ENCODE measurements at places on chromosomes 6 and 20.

DNA sequence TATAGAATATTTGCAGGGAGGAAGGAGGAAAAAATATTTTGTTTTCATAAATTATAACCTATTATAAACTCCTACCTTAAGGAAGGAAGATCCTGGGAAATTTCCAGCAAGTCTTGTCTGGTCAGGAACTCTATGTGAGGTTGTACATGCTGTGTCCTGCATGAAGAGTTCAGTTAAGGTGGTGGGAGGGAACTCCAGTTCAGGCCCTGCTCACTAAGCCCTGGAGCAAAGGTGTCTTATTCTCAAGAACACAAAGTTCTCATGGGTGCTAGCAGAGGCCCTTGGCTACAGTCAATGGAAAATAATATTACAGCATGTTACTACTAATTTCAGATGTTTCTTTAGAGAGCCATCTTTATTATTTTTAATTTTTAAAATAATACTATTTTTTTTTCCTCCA lies 3.8 kb upstream of the OGFRL1 start:
- DNase-seq: no peak

GRCh38 chr6:133894795-133895358 lies 6.0 kb downstream of the TCF21 start:
- no peak for DNase-seq

- DNase-seq: peak; percentile 29
These were observed 109.3 kb downstream of the IPCEF1 start for GRCh38 chr6:154247119-154247861.

- no peak for DNase-seq
These were observed 52.5 kb downstream of the HIVEP2 start for GRCh38 chr6:142892254-142893021.

DNA sequence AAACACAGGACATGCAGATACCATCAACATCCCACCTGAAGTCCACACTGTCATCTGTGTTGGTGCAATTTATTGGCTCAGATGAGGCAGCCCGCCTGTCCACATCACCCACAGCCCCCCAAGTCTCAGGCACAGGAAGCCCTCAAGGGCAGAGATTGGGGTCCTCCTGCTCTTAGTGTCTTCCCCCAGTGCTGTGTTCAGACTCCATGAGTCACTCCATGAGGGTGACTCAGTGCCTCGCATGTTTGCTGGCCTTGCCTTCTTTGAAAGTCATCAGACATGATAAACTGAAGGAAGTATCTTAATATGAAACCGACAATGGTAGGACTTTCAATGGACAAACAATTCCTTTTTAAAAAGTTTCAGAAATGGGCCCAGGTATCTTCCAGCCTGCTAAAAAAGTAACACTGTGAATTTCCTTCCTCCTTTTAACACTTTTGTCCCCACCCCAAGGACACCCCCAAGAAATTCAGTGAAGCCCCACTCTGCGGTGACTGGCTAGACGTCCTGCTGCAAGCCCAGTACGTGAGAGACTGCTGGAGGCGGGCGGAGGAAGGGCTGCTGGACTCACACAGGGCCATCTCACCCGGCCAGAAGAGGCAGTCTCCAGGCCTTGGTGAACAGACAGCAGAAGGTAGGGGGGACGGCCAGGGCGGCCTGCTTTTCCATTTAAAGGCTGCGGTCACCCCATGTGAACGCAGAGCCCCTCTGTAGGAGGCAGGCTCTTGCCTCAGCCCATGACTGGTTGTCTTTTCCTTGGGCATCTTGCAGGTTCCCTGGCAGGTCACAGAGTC lies 43.0 kb upstream of the KCNK16 start:
- DNase-seq: no peak

DNA sequence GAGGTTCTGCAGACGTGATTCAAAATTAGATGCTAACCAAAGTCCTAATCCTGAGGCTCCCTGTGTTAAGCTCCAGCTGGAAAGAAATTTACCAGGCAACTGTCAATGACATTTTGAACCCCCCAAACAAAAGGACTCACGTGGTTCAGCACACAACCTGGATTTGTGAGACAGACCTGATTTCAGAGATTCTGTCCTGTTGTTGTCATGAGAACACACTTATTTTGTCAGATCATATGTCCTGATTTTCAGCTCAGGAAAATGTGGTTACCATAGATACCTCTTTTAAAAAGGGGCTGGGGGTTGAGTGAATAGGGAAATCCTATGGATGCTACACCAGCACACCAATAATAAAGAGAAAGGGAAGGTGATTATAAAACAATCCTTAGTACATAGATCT lies 61.6 kb downstream of the MTFR2 start:
- DNase-seq: no peak

- no peak for DNase-seq
These were observed 448.8 kb upstream of the CITED2 start for GRCh38 chr6:139823099-139823807.

- DNase-seq: no peak
These were observed 44.5 kb upstream of the LAMA4 start for GRCh38 chr6:112298816-112299281.

DNA sequence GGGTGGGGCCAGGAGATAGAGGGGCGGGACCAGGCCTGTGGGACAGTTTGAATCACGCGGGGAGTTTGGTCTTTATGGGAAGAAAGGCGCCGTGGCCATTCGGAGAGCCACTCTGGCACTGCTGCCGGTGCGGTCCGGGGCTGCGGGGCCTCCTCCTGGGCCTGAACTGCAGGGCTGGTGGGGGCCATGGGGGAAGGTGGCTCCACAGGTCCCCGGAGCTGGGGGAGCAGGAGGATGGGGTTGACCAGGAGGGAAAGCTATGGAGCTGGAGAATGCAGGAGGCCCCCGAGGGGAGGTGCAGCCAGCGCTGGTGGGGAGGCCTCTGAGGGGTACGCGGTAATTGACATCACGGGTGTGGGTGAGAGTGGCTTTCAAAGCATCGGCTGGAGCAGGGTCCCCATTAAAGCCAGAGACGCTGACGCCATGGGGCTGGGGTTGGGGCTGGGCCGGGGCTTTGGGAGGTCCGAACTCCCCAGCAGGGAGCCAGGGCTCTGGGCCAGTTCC lies 1.8 kb upstream of the BHLHE23 start:
- DNase-seq: no peak

- DNase-seq: no peak
These were observed 16.4 kb upstream of the SLC22A2 start for GRCh38 chr6:160274871-160275510.

DNA sequence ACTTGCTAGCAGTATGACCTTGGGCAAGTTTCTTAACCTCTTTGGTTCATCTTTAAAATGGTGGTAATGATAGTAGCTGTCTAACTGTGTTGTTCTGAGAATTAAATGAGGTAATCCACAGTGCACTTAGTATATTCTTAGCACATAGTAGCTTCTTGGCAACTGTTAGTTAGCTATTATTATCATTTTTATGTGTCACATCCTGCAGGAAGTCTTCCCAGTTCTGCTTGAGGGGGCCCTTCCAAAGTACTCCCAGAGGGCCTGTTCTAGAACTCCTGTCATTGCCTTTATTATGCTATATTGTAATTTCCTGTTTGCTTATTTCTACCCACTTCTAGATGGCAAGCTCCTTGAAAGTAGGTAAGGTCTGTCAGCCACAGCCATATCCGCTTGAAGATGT lies 30.6 kb downstream of the ANKS1A start:
- DNase-seq: no peak

GRCh38 chr6:111990214-111990613 lies 63.7 kb upstream of the CCN6 start:
- DNase-seq: no peak

GRCh38 chr6:142790257-142790656 lies 154.7 kb downstream of the HIVEP2 start:
- DNase-seq: no peak

DNA sequence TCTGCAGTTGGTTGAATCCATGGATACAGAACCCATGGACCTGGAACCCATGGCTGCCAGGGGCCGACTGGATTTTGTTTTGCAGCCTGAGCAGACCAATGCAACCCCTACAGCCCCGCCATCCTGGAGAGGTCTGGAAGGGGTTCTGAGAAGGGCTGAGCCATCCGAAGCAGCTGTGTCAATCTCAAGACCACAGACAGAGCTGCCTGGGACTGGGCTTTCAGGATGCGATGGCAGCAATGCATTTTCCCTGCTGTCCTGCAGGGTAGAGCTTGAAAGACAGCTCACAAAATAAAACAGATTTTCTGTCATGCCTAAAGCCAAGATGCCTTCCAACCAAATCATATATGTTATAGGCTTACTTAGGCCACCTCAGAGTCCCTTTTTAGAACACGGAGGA lies 125.8 kb upstream of the NXT1 start:
- no peak for DNase-seq

DNA sequence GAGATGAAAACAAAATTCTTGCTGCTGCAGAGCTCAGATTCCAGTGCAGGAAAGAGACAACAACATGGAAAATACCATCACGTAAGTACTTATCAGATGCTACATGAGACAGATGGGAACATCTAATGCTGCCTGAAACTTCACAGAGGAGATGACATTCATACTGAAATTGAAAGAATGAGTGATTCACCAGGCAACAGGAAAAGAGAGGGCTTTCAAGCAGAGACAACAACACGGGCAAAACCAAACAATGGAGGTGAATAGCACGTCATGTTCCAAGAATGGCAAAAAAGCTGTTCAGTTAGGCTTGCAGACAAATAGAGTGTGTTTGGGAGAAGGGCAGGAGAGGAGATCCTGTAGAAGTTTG lies 39.3 kb downstream of the GTF2H5 start:
- DNase-seq: no peak

- DNase-seq: no peak
These were observed 57.4 kb upstream of the BMP2 start for GRCh38 chr20:6709910-6710595.

GRCh38 chr20:54083459-54083858 lies 13.1 kb upstream of the BCAS1 start:
- peak; percentile 28 for DNase-seq

GRCh38 chr6:112802144-112802543 lies 455.0 kb downstream of the RFPL4B start:
- no peak for DNase-seq

DNA sequence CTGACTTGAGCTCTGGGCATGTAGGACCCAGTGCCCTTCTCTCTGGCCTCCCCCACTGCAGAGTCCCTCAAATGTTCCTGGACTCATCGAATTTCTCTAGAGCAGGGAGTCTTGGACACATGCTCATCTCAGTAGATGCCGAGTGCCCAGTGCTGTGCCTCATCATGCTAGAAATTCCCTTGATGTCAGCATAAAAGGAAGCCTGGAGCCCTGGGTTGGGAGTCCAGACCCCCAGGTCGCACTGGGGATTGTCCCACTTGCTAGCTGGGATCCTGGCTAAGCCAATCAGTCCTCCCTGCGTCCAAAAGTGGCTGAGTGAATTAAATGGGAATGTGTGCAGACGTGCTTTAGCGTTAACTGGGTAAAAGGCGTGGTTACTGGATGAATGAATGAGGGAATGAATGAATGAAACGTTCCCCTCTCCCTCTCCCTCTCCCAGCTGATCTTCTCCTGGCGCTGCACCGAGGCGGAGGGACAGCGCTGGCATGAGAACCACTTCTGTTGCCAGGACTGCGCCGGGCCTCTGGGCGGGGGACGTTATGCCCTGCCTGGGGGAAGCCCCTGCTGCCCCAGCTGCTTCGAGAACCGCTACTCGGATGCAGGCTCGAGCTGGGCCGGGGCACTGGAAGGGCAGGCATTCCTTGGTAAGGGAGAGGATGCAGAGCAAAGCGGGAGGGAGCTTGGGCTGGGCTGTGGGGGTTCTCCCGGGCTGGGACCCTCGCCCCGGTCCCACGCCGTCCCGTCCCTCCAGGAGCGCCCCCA lies 1.6 kb upstream of the TOMM6 start:
- no peak for DNase-seq

DNA sequence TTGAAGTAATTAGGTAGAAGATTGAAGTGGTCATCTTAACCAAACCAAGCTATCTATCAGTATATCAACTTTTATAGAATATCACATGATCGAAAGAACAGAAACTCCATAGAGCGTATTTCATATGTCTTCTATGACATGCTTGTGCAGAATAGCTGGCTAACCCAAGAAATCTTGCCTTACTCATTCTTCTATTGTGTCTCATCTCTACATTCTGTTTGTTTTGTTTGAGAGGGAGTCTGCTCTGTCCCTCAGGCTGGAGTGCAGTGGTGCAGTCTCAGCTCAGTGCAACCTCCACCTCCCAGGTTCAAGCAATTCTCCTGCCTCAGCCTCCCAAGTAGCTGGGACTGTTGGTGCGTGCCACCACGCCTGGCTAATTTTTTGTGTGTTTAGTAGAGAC lies 10.6 kb downstream of the TAB2 start:
- no peak for DNase-seq

DNA sequence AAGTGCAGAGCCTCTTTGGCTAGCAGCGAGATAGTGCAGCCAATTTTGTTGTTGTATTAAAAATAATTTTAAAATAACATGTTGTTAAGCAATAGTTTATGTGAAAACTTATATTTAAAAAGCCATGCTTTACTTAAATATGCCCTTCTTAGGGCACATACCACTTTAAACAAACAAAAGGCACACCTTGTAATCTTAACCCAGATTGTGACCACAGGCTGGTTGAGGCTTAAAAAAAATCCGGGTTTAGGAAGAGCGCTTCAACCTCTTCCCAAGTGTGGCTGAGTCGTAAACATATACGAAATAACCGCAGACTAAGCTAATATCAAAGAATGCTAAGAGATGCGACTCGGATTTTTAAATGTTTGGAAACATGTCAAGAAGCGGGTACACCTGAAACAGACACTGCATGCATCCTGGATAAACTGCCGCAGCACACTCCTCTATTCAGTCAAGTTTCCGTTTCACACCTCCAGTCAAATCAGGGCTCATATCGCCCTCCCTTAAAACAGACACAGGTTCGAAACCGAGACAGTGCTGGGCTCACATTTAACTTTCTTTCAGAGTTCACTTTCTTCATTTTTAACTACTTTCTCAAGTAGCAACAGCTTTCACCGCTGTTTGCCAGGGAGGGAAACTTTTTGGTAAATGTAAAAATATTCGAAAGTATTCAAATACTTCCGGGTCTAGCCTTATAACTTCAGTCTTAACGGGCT lies 1.5 kb downstream of the DEK start:
- peak; percentile 14 for DNase-seq

DNA sequence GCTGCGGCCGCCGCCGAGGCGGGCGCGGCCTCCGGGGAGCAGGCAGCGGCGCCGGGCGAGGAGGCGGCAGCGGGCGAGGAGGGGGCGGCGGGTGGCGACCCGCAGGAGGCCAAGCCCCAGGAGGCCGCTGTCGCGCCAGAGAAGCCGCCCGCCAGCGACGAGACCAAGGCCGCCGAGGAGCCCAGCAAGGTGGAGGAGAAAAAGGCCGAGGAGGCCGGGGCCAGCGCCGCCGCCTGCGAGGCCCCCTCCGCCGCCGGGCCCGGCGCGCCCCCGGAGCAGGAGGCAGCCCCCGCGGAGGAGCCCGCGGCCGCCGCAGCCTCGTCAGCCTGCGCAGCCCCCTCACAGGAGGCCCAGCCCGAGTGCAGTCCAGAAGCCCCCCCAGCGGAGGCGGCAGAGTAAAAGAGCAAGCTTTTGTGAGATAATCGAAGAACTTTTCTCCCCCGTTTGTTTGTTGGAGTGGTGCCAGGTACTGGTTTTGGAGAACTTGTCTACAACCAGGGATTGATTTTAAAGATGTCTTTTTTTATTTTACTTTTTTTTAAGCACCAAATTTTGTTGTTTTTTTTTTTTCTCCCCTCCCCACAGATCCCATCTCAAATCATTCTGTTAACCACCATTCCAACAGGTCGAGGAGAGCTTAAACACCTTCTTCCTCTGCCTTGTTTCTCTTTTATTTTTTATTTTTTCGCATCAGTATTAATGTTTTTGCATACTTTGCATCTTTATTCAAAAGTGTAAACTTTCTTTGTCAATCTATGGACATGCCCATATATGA lies 3.2 kb downstream of the MARCKS start:
- DNase-seq: no peak

All from inflammatory macrophage (primary cell).